Suprapubic skin (tissue), 4 donors: ENCODE measurements at places on chromosomes 1 and 21. TPM values are rescaled to one million over a fixed set of nuclear protein-coding genes. Genes with fewer than 3 reads are reported as not detected.

DNA sequence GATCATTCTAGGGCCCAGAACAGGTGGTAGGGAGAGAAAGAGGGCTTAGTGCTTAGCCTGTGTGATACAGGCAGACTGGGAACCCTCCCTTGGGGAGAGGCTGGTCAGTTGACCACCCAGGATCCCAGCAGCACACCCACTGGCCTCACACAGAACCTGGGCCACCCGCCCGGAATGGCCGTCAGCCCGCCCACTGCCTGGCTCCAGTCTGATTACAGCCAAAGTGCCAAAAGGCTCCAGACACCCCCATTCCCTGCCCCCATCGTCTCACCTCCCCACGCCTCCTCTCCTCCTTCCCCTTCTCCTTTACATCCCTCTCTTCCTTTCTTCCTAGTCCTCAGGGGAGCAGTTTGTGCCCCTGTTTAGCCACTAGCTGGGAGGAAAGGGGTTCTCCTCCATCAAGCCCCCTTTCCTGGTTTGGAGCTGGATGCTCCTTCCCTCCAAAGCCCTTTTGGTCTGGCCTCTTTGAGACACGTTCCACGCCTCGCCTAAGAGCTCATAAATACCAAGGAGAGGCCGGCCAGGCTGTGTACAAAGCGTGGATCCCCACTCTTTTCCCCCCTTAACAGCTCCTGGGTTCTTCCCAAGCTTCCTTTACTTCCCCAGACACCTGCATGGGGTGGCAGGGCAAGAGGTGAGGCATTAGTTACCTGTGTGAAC lies 4.6 kb upstream of the WNT2B start:
- no peaks in the 10 kb centered on the region for H3K36me3 ChIP-seq
- no peak overlapping the region for H3K27ac ChIP-seq
- peaks cover 11% of the 10 kb centered on the region for H3K27me3 ChIP-seq
- peaks cover 34% of the 10 kb centered on the region for H3K4me1 ChIP-seq
- no peak for DNase-seq
- no peak overlapping the region for H3K4me3 ChIP-seq

The TIE1 gene
- total RNA-seq, result 12.2 TPM

The TRIM67 gene
- not detected for total RNA-seq

The GJC2 gene
- 3.4 TPM for total RNA-seq

The RCSD1 gene
- total RNA-seq, result 2.7 TPM

DNA sequence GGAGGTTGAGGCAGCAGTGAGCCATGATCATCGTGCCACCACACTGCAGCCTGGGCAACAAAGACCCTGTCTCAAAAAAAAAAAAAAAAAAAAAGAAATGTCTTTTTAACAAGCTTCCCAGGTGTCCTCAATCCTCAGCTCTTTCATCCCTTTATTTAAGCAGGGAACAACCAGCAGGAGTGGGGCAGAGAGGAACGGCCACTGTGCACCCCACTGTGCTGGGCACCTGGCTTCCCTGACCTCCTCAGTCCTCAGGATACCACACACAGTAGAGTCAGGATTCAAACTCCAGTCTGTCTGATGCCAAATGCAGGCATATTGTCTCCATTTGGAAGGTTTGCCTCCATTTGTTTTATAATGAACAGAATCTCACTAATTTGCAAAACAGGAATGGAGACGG lies 19.8 kb upstream of the PTAFR start:
- DNase-seq, result no peak
- H3K27ac ChIP-seq, result no peak overlapping the region
- H3K27me3 ChIP-seq, result no peaks in the 10 kb centered on the region
- peaks cover 30% of the 10 kb centered on the region for H3K36me3 ChIP-seq
- peaks cover 35% of the 10 kb centered on the region for H3K4me1 ChIP-seq

DNA sequence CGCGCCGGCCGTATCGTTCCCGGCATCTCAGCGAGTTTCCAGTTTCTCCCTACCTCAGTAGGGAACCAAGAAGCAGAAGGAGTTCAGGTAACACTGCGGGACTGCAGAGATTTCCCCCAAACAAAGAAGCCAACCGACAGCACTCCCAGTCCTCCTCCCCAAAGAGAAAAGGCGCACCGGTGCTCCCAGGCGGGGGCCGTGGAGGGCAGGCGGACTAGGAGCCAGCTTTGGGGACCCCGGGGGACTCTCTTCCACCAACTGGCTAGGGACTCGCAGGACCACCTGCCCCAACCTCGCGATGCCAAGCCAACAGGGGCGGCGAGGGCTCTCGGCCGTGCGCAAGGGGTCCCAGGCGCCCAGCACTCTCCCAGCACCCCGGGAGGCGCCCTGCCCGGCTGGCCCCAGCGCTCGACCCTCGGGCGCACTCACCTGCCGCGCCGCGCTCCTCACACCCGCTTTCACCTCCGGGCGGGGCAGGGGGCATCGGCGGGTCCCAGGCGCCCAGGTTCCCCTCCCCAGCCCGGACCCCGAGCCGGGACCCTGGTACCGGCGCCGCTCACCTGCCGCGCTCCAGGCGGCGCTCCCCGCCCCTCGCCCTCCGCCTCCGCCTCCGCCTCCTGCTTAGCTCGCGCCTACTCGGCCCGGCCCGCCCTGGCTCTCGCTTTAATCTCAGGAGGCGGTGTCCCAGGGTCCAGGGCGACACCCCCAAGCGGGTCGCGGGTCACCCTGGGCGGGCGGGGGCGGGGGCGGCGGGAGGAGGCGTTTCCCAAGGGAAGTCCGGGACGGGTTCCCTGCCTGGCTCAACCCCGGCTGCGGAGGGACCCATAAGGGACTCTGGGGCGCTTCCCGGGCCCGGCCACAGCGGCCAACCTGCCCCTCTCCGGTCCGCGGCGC lies at the start of gene TMPRSS2:
Gene TMPRSS2, minus strand, starts transcription at position 638 of the 894 bp plus-strand sequence. CDS start 10,025 bp downstream, outside the sequence.
- H3K4me3 ChIP-seq, result peak within 1 kb of the TSS; percentile 51
- H3K27ac ChIP-seq, result peak within 1 kb of the TSS; percentile 74
- peaks cover 72% of the 10 kb centered on the region for H3K27me3 ChIP-seq
- H3K36me3 ChIP-seq, result no peaks in the 10 kb centered on the region

DNA sequence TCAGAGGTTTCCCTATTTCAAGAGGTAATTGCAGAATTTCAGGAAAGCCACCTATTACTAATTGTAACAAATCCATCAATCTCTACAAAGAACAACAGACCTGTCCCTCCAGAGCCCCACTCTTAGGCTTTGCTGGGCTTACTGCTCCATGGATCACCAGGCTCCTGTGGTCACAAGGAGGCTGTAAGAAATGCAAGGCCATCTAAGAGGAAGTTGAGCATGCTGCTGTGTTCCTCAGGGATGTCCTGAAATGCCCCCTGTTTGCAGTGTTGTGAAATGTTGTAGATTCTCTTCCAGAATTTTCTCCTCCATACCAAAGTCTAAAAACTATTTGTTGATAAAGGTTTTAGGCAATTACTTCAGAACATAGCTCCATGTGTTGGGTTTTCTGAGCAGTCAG lies 24.4 kb upstream of the DUSP23 start:
- no peak for DNase-seq
- peaks cover 5% of the 10 kb centered on the region for H3K27me3 ChIP-seq
- peaks cover 2% of the 10 kb centered on the region for H3K4me1 ChIP-seq

The MAP1LC3C gene
- total RNA-seq, result 1.0 TPM

The GPX7 gene
- total RNA-seq, result 3.1 TPM
